ENCODE measurements at places on chromosomes 7 and 10. TPM values are rescaled to one million over a fixed set of nuclear protein-coding genes. Genes with fewer than 3 reads are reported as not detected.

The CCL24 gene
- total RNA-seq, result not detected

The TMEM184A gene
- 15.2 TPM for total RNA-seq

The SGPL1 gene
- total RNA-seq, result 28.3 TPM

The DNAJC12 gene
- total RNA-seq, result 79.5 TPM

The EEPD1 gene
- total RNA-seq, result 49.1 TPM

Measured in A549 treated with CORT108297 at 1 μM for 4 hours (cell line).